ENCODE measurements at places on chromosomes 5 and 9.

- no peak for DNase-seq
Measured at GRCh38 chr5:140227046-140227445, 52.1 kb downstream of the CYSTM1 start.

GRCh38 chr9:125470767-125471580, 209.3 kb downstream of the GAPVD1 start:
- no peak for DNase-seq

DNA sequence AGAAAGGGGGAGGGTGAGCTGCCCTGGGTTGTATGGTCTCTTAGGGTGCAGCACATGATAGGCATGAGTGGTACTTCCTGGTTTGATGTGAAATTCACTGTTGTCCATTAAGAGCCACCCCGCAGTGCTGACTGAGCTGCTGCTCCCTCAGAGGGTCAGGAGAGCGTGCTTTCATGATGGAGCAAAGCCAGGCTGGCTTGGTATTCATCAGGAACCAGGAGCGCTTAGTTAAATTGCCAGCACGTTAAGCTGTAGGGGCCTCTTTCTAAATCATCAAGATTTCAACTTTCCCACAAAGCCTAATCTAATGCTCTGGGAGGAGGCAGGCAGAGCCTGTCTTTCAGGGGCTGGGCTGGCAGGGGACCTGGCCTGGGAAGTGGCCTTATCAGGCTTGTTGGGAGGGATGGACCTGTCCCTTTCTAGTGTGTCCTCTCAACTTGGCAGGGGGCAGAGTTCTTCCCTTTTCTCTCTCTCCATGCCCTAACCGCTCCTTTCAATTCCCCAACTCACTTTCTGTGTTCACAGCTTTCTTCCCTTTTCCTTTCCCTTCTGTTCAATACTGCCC, 7.9 kb downstream of the CYSTM1 start:
- no peak for DNase-seq

GRCh38 chr5:16659536-16659935, 42.7 kb upstream of the RETREG1 start:
- DNase-seq: no peak

DNA sequence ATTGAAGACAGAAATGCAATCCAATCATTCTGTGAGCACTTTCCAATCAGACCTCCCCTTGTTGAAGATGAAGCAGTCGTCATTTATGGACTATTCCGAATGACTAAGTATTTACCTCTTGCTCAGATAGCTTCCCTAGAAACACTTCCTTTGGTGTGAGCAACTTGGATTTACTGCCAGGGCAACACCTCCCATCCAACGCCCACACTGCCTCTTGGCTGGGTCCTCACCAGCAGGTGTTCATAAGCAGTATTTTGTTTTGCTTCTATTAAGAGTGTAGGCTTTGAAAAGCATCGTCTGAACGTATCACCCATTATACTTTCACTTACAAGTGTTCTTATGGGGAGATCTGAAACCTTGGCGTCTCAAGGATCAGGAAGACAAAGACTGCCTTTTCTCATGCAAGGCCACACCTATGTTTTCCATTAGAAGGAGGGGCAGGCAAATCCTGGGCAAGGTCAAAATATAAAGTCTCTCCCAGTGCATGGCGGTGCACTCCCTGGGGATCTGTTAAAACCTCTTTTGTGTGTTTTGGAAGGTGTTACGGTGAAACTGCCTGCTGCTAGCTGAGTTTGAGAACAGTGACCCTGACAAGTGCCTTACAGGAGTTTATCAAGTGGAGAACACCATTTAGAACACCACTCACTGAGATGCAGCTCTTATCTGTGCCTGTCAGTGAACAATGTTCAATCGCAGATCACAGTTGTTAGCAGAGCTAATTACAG, 10.6 kb upstream of the MARCHF3 start:
- no peak for DNase-seq

GRCh38 chr5:96751203-96752169, 56.3 kb downstream of the ERAP1 start:
- DNase-seq: no peak

- DNase-seq: peak; percentile 65
Measured at GRCh38 chr9:36328798-36329411, 70.7 kb upstream of the GNE start.
